ENCODE measurements at places on chromosomes 5 and 9.

DNA sequence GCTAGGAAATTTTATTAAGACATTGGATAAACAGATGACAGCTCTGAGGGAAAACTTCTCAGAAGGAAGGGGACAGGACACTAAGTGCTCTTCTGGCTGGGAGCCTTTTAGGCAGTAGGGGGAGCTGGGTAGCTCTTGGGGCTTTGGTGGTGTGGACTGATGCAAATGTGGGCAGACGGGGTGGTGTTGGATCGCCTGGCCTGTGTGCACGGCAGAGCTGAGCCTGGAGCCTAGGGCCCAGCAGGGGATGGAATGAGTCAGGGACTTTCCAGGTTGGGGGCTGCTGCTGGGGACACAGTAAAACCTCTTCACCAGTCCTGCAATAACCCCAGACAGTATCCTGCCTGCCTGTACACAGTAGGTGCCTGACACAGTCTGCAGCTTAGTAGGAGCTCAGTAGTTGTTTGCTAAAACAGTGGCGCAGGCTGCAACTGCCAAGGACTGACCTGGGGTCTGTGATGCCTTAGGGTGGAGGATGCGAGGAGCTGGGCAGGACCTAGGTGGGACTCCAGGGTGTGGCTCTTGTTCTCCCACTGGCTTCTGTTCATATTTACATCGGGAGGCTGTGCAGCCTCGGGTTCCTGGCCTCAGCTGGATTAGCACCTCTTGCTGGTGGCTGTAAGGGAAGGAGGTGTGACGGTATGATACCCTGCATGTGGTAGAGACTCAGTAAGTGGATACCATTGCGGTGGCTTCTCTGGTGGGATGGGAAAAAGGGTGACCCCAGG, 83.8 kb downstream of the DAB2IP start:
- no peak for DNase-seq

DNA sequence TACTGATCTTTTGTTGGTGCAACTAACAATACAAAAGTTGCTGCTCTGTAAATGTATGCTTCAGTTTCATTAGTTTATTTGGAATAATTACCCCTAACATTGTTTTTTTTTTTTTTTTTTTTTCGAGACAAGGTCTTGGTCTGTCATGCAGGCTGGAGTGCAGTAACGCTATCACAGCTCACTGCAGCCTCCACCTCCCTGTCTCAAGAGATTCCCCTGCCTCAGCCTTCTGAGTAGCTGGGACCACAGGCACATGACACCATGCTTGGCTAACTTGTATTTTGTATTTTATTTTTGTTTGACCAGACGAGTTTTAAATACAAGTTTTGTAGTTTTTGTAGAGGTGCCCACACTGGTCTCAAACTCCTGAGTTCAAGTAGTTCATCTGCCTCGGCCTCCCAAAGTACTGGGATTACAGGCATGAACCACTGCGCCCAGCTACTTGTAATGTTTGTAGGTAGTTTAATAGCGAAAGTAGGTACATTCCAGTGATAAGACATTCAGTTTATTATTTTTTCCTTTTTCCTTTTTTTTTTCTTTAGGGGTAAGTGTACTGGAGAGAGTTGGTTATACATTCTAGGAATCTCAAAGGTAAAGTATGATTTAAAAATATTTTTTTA, 6.9 kb downstream of the GAPVD1 start:
- DNase-seq, result no peak

GRCh38 chr5:61737964-61738340, 405.9 kb downstream of the ZSWIM6 start:
- no peak for DNase-seq

DNA sequence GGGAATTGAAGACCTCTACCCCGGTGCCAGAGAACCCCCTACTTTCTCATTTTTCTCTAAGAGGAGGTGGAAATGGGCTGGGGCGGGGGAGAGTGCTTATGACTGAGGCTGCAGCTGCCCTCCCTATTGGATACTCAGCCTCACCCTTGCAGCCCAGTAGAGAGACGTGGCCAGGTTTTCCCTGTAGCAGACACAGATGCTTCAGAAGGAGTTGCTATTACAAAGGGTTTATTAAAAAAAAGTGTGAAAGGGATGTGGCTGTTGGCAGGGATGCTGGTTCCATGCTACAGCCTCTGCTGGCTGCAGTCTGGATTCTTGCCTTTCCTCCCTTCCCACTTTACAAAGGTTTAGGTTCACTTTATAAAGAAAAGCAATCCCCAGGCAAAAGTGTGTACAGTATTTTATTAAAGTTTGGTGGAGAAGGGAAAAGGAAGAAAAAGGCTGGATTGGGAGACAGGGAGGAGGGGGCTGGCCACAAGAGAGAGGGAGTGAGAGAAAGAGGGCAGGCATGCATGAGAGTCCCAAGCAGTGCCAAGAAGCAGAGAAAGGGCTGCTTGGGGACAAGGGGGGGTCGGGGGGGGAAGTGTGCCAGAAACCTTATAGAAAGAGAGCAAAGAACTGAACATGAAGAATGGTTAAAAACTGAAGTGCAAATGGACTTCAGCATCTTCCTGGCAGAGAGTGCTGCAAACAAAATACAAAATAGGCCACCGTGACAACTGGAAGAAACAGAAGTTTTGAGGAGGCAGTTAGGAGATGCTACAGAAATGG, 29.5 kb upstream of the NFIB start:
- DNase-seq, result peak; percentile 16

GRCh38 chr5:149937610-149938009, 7.0 kb downstream of the PDE6A start:
- no peak for DNase-seq

DNA sequence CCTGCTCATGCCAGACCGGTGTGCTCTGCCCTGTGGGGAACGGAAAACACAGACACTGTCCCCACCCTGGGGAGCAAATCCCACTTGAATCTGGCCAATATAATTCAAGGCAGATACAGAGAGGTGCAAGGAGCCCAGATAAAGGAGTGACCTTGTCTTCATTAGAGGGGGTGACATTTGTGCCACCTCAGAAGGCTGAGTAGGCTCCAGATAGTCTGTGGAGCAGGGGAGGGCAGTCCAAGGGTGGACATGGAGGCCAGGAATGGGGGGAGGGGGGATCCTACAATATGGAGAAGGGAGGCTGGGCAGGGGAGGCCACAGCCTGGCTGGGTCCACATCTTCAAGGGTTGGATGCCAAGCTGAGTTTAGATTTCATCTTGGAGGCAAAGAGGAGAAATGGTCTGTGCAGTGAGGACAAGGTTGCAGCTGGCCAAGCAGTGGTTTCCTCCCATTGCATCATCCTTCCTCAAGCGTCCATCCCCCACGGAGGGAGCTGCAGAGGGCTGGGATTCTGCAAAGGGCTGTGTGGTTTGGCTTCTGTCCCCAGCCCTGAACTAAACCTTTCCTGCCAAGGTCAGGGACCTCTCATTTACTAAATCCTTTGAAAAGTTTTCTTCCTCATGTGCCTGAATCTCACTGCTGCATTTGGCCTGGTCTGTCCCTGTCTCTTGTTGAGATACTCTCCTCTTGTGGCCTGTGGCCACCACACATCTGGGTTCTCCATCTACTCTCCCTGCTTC, 60.1 kb downstream of the GALNT12 start:
- DNase-seq, result no peak
